ENCODE measurements at places on chromosomes 11 and 22.
A peak's percentile ranks its signal among the peaks of the same experiment; 100 is the strongest.

GRCh38 chr11:59186130-59186594 lies 14.2 kb downstream of the DTX4 start:
- no peak for DNase-seq

- DNase-seq, result no peak
These were observed 181.6 kb downstream of the MSANTD4 start for GRCh38 chr11:105840391-105840790.

GRCh38 chr11:116503216-116504160 lies 269.3 kb downstream of the BUD13 start:
- no peak for DNase-seq

DNA sequence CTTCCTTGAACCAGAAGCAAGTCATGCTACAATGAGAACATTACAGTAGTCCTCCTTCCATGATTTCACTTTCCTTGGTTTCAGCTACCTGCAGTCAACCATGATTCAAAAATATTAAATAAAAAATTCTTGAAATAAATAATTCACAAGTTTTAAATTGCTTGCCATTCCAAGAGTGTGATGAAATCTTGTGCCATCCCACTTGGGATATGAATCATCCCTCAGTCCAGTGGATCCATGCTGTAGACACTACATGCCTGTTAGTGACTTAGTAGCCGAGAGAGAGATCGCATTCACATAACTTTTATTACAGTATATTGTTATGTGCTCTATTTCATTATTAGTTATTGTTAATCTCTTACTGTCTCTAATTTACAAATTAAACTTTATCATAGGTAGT lies 6.0 kb downstream of the HOATZ start:
- no peak for DNase-seq

DNA sequence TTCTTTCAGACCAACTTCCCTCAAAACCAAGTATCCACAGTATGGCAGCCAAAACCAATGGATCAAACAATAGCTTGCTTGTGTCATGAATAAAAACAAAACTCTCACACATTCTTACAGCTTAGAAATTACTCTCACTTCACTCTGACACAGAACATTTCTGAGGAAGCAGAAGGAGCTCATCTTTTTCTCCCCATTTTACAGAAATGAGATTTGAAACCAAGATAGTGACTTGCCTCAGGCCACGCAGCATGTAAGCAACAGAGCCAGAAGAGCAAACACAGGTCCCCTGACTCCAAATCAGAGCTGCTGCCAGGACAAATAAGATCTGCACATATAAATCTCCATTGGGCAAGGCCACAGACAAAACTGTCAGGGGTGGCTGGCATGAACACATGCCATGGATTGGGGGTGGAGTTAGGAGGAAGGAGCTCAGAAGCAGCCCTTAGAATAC lies 64.8 kb downstream of the RAB30 start:
- no peak for DNase-seq

- no peak for DNase-seq
These were observed 39.4 kb downstream of the C22orf31 start for GRCh38 chr22:29022101-29022817.

- DNase-seq, result no peak
These were observed 1.3 kb downstream of the ESAM start for GRCh38 chr11:124760806-124761205.

GRCh38 chr22:20430720-20431510 lies 6.7 kb downstream of the SCARF2 start:
- peak; percentile 61 for DNase-seq

DNA sequence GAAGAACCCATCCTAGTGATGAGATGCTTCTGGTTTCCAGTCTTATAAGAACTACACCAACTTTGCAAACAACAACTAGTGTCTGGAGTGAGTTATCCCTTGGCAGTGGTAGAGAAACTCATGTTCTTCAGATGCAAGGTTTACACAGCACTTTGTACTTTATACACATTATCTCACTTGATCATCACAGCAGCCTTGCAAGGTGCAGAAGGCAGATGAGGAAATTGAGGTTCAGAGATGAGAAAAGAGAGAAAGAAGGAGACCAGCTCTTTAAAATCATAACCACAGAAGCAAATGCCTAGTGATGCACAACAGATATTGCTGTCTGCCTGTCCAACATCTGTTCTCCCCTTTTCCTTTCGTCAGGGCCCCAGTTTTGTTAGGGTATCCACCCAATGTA lies 16.7 kb upstream of the CD44 start:
- no peak for DNase-seq
